ENCODE measurements at places on chromosomes 1 and 21.

DNA sequence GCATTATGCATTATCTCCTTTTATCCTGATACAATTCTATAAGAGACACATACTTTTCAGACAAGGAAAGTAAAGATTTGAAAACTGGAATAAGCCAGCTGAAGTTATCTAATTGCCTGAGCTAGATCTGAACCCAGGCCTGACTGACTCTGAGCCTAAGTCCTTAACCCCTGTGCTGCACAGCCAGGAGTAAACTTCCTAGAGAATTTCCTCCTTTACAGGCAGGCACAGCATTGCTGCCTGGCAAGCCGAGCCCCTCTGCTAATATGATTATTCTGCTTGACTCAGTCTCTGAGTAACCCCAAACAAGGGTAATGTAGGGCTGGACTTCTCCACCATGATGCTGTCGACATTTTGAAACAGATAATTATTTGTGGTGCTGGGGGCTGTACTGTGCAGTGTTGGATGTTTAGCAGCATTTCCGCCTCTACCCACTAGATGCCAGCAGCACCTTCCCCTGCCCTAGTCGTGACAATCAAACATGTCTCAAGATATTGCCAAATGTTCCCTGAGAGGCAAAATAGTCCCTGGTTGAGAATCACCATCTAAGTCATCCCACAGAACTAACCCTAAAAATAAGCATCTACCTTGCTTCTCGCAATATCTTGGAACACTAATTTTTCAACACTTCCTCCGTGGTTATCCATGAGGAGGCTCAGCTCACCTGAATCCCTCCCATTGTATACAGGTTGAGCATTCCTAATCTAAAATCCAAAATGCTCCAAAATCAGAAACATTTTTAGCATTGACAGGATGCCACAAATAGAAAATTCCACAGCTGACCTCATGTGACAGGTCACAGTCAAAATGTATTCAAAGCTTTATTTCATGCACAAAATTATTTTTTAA, 18.5 kb downstream of the CAMK1G start:
- peak; percentile 38 for DNase-seq

GRCh38 chr1:22673486-22674409, 20.7 kb downstream of the C1QB start:
- DNase-seq = peak; percentile 19

DNA sequence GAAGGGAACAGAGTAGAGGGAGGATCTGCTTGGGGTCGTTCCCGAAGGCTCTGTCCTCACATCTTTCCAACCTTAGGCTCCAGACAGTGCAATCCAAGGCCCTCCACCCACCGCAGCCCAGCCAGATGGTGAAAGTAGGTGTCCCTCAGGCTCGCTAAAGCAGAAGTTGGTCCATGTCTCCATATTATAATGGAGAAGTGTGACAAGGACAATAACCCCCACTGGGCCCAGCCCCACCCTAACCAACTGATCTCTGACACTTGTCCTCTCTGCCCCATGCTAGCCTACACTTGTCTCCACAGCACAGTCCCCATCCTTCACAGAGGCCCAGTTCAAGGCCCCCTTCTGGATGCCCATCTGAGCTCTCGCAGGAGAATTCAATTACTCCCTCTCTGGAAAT, 48.7 kb downstream of the DMAP1 start:
- no peak for DNase-seq

GRCh38 chr1:9352377-9353134, 59.9 kb downstream of the SPSB1 start:
- DNase-seq = no peak

DNA sequence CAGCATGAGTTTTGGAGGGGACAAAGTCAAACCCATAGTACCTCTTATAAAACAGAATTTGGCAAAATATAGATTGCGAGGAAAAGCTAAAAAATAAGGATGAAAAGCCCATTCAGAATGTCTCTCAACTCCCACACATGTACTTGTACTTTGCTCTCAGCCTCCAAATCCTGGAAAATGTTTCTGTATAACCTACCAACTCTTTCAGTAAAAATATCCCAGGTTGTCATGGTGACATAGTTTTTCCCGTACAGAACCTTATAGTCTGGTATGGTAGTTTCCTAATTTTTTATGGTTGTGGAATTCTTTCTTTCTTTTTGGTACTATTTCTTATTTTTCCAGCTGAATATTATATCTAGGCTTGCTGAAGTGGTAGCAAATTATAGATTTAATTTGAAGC, 15.5 kb upstream of the RPS6KC1 start:
- DNase-seq = no peak

GRCh38 chr1:113452921-113453770, 62.8 kb downstream of the MAGI3 start:
- DNase-seq = peak; percentile 4

DNA sequence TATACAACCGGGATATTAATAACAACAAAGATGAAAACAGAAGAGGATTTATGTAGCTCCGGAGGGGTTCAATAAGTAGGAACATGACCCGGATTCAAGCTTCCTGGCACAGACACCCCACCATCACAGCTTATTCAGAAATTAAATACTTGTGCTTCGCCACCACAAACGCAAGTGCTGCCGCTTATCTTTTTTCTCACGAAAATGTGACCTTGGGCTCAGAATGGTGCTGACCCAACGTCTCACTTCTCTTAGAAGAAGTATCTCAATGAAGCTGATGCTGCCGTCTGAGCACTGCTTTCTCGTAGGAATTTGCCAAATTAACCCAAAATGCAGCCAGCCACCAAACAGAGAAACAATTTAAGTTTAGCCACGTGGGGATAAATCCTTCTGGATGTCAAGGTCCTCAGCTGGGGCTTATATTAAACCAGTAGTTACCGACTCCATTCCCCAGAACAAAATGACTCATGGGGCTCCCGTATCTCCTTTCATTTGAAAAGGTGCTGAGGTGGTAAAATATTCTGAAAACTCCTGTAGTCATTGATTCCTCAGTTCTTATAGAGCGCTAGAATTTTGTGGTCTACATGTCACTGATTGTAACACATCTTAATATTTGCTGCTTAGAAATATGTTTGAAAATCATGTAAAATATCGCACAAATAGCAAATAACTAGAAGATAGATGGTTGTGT, 466.7 kb downstream of the SMYD3 start:
- no peak for DNase-seq

- DNase-seq = no peak
Observed at GRCh38 chr1:21645550-21645949, 23.6 kb downstream of the RAP1GAP start.

Measured in stimulated activated CD4-positive, alpha-beta T cell treated with anti-CD3 and anti-CD28 coated beads, Interleukin-2, amount 100 ng/mL, for 24 hours (primary cell).